WTC11 (cell line): ENCODE measurements at places on chromosomes 6 and 20. TPM values are rescaled to one million over a fixed set of nuclear protein-coding genes. Genes with fewer than 3 reads are reported as not detected.
A peak's percentile ranks its signal among the peaks of the same experiment; 100 is the strongest.

DNA sequence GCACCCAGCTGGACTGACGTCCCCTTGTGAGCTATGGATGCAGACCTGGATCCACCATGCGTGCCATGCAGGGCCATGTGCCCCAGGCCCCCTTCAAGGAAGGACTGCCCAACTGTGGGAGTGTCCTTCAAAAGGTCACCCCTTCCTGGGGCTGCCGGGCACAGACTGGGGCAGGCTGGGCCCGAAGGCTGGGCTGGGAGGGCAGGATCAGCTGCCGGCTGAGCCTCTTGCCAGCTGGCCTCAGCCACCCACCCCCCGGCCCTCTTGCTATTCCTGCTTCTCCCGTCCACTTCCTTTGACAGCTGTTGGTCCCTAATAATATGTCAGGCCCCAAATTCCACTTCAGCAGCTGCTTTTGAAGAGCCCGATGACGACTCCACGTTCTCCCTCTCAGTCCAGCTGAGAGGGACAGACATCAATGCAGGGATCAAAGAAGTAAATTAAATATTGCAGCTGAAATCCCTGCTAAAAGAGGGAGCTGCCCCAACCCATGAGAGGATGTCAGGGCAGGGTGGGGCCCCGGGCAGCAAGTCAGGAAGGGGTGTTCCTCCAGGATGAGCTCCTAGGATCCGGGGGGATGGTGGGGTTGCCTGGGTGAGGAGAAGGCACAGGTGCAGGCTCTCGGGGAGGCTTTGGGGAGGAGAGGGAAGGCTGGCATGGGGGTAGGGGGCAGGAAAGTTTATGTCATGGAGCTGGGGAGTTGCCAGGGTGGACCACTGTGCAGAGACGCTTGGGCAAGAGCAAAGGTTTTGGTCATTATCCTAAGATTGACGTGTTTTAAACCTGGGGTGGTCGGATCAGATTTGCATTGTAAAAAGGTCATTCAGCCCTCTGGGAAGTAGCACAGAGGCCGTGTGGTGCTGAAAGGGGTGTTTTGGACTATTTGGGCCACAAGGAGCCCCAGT lies 185.0 kb downstream of the ANKRD60 start:
- H3K4me3 ChIP-seq = no peak overlapping the region
- H3K27me3 ChIP-seq = peaks cover 2% of the 10 kb centered on the region; the same call in 1 of the 2 replicates
- DNase-seq = no peak
- peaks cover 27% of the 10 kb centered on the region for H3K4me1 ChIP-seq

- peaks cover 37% of the 10 kb centered on the region for H3K36me3 ChIP-seq
- DNase-seq = peak; percentile 3
- no peak overlapping the region for H3K4me3 ChIP-seq
Observed at GRCh38 chr6:3282476-3283236, 23.9 kb downstream of the PSMG4 start.

GRCh38 chr20:31564284-31564683 lies 40.8 kb upstream of the ID1 start:
- H3K36me3 ChIP-seq = peaks cover 46% of the 10 kb centered on the region
- H3K4me3 ChIP-seq = no peak overlapping the region
- H3K27me3 ChIP-seq = no peaks in the 10 kb centered on the region
- peak overlapping the region; percentile 49 for H3K27ac ChIP-seq

DNA sequence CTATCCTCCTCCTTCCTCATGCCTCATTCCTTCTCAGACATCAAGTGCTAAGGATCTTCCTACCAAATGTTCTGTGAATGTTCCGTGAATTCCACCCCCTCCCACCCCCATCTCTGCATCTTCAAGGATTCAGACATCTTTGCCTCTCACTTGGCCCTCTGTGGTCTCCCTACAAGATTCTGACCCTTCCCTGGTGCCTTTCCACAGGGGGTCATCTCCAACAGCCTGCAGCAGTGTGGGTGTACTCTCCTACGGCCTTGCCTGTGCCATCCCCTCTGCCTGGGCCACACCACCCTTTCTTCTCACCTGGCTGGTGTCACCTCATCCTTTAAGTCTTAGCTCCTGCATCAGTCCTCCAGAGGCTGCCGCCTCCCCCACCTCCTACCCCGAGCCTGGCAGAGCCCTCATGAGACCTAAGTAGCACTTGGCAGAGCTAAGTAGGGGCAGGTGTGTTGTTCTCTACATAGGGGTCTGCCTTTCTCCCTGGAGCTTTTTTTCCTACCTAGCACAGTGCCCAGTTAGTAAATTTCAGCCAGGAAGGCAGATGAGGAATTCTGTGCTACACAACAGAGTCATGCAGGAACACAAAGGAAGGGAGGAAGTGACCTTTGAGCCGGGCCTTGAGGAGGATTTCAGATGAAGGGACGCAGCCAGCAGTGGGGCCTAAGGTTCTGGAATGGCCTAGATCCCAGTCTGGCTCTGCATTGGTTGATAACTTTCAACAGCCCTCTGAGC lies 43.1 kb downstream of the TM9SF4 start:
- H3K27me3 ChIP-seq = no peaks in the 10 kb centered on the region
- no peaks in the 10 kb centered on the region for H3K4me1 ChIP-seq
- no peak overlapping the region for H3K4me3 ChIP-seq
- peaks cover 52% of the 10 kb centered on the region for H3K36me3 ChIP-seq
- no peak overlapping the region for H3K27ac ChIP-seq

GRCh38 chr6:87171938-87172633 lies 16.7 kb downstream of the ZNF292 start:
- H3K36me3 ChIP-seq = 0 out of 2 replicates have a peak, but pooled peaks cover 5% of the 10 kb centered on the region
- H3K27ac ChIP-seq = peak overlapping the region; percentile 75
- H3K27me3 ChIP-seq = no peaks in the 10 kb centered on the region
- H3K4me1 ChIP-seq = peaks cover 86% of the 10 kb centered on the region
- DNase-seq = no peak

DNA sequence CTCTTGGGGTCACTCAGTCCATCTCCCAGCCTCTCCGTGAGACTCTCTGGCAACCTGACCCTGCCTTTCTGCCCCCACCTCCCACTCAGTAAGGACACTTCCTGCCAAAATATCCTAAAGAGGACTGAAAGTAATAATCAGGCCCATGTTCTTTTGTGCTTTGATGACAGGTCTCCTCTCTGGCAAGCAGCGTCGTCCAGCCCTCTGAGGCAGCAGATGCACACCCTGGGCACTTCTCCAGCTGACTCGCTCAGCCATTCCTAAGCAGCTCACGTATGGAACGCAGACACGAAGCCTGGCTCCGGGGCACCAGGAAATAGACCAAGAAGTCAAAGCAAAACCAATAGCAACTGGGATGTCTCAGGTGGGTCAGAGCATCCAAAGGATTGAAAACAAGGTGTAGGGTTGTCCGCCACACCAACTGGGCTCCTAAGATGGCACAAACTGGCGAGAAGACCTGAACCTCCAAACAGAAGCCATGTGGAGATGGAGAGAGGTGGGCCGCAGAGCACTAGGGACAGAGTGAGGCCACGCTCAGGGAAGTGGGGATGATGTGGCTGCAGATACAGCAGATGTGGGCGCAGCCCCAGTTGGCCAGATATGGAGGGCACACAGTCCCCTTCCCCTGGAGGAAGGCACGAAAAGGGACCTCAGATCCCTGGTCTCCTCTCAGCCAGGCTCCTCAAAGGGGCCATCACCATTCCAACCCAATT lies 99.3 kb downstream of the PRND start:
- H3K4me1 ChIP-seq = peaks cover 19% of the 10 kb centered on the region
- H3K4me3 ChIP-seq = peak overlapping the region; percentile 27; the same call in 1 of the 2 replicates
- DNase-seq = no peak
- peaks cover 17% of the 10 kb centered on the region for H3K27me3 ChIP-seq

DNA sequence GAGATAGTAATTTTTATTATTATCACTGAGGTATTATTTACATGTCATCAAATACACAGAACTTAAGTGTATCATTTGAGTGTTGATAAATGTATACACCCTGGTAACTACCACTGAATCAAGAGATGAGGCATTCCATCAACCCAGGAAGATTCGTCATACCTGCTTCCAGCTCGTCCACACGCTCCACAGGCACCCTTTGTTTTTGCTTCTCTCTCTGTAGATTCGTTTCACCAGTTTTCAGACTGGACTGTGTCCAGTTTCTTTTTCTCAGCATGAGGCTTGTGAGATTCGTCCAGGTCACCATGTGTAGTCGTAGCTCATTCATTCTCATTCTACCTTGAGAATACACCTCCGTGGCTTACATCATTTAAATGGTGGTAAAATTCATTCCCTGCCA lies 64.5 kb downstream of the BFSP1 start:
- H3K4me3 ChIP-seq = no peak overlapping the region
- H3K36me3 ChIP-seq = no peaks in the 10 kb centered on the region
- no peaks in the 10 kb centered on the region for H3K4me1 ChIP-seq

GRCh38 chr6:137879299-137879698 lies 12.2 kb downstream of the TNFAIP3 start:
- H3K36me3 ChIP-seq = peaks cover 8% of the 10 kb centered on the region; the same call in 1 of the 2 replicates
- H3K27me3 ChIP-seq = no peaks in the 10 kb centered on the region
- no peak overlapping the region for H3K27ac ChIP-seq

- peaks cover 15% of the 10 kb centered on the region for H3K4me1 ChIP-seq
- no peaks in the 10 kb centered on the region for H3K36me3 ChIP-seq
- H3K27me3 ChIP-seq = no peaks in the 10 kb centered on the region
- peak overlapping the region; percentile 46 for H3K27ac ChIP-seq
Observed at GRCh38 chr6:6600875-6601274, 12.4 kb downstream of the LY86 start.

GRCh38 chr20:16898433-16898832 lies 150.3 kb downstream of the OTOR start:
- no peak overlapping the region for H3K4me3 ChIP-seq
- H3K4me1 ChIP-seq = no peaks in the 10 kb centered on the region
- H3K27ac ChIP-seq = no peak overlapping the region
- H3K36me3 ChIP-seq = no peaks in the 10 kb centered on the region
- H3K27me3 ChIP-seq = no peaks in the 10 kb centered on the region

DNA sequence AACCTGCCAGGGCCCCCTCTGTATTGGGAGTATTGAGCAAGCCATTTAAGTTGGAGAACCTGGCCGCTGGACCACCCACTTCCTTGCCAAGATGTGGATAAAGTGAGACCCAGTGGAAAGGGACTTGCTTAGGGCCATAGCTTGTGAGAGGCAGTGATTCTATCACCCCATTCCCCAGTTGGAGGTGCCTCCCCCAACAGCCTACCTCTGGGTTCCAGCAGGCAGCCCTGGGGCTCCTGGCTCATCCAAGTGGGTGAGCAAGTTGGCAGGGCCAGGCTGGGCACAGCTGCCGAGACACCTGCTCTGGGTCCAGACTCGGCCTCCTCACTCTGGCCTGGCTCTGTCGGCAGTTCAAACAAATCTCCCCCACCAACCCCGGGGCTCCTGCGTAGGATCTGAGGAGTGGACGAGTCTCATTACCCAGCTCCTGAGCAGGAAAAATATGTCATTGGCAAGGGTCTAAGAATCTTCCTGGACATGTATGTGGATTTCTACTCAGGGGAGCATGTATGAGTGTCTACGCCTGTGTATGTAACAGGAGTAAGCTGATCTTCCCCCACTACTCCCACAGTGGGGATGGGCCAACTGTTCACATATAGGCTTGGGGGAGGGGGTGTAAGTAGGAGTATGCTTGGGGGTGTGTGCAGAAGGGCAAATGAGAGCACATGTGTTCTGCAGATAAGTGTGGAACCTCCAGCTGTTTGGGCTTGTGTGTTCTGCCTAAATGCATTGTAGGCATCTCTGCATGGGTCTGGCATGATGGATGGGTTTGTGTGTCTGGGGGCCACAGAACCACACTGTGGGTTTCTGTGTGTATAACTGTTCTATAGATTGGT lies 1.9 kb downstream of the ID1 start:
- peaks cover 52% of the 10 kb centered on the region for H3K4me1 ChIP-seq
- peak overlapping the region; percentile 96 for H3K4me3 ChIP-seq
- H3K27me3 ChIP-seq = peaks cover 2% of the 10 kb centered on the region; the same call in 1 of the 2 replicates
- DNase-seq = no peak
- peak overlapping the region; percentile 99 for H3K27ac ChIP-seq

DNA sequence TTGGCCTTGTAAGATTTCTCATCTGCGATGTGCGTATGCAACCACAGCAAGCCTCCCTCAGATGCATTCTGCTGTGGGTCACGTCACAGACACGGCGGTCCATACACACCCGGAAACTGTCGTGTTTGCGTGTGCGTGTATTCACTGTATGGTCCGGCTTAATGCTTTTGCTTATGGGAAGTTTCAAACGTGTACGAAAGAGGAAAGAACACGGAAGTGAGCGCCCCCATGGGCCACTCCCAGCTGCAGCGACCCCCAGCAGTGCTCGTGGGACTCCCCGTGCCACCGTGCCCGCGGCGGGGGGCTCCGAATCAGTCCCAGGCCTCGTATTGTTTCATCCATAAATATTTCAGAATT lies 10.2 kb downstream of the DLL1 start:
- peak overlapping the region; percentile 59 for H3K4me3 ChIP-seq
- H3K27ac ChIP-seq = no peak overlapping the region
- peaks cover 12% of the 10 kb centered on the region for H3K36me3 ChIP-seq

GRCh38 chr6:38573801-38574395 lies 65.8 kb downstream of the BTBD9 start:
- H3K36me3 ChIP-seq = no peaks in the 10 kb centered on the region
- H3K4me3 ChIP-seq = no peak overlapping the region
- H3K27me3 ChIP-seq = no peaks in the 10 kb centered on the region
- H3K27ac ChIP-seq = no peak overlapping the region
- peaks cover 10% of the 10 kb centered on the region for H3K4me1 ChIP-seq
- no peak for DNase-seq

GRCh38 chr6:169320013-169320412 lies 66.4 kb upstream of the THBS2 start:
- H3K36me3 ChIP-seq = no peaks in the 10 kb centered on the region
- no peak overlapping the region for H3K4me3 ChIP-seq
- no peak for DNase-seq
- H3K27me3 ChIP-seq = no peaks in the 10 kb centered on the region; the same call in 1 of the 2 replicates

GRCh38 chr6:44742828-44743372 lies 355.4 kb downstream of the CDC5L start:
- no peak overlapping the region for H3K4me3 ChIP-seq
- peaks cover 24% of the 10 kb centered on the region for H3K36me3 ChIP-seq
- H3K27ac ChIP-seq = no peak overlapping the region
- no peak for DNase-seq
- H3K27me3 ChIP-seq = peaks cover 2% of the 10 kb centered on the region; the same call in 1 of the 2 replicates

GRCh38 chr20:34155836-34156235 lies 43.8 kb upstream of the EIF2S2 start:
- no peak overlapping the region for H3K27ac ChIP-seq
- peaks cover 61% of the 10 kb centered on the region for H3K27me3 ChIP-seq
- peaks cover 13% of the 10 kb centered on the region for H3K36me3 ChIP-seq
- no peak for DNase-seq
- H3K4me1 ChIP-seq = peaks cover 39% of the 10 kb centered on the region

- H3K27ac ChIP-seq = no peak overlapping the region
- peaks cover 39% of the 10 kb centered on the region for H3K4me1 ChIP-seq
- peaks cover 6% of the 10 kb centered on the region; the same call in 1 of the 2 replicates for H3K27me3 ChIP-seq
- H3K36me3 ChIP-seq = no peaks in the 10 kb centered on the region
- H3K4me3 ChIP-seq = no peak overlapping the region
Observed at GRCh38 chr6:71258078-71258866, 30.3 kb upstream of the OGFRL1 start.

The CTCFL gene
- 0.70 to 2.6 TPM (median 2.4 TPM) in 3 replicates for total RNA-seq

The SNAP25 gene
- total RNA-seq = 0.41 to 0.72 TPM (median 0.57 TPM) in 3 replicates

The OR2J3 gene
- total RNA-seq = 0.30 TPM in 1 of 3 replicates, not detected in the others

The GPR63 gene
- 7.4 to 7.8 TPM (median 7.8 TPM) in 3 replicates for total RNA-seq

The NKAIN4 gene
- total RNA-seq = 7.2 to 11.0 TPM (median 9.6 TPM) in 3 replicates
